Glomerular endothelial cell (primary cell): ENCODE measurements at places on chromosomes 1 and 21. TPM values are rescaled to one million over a fixed set of nuclear protein-coding genes. Genes with fewer than 3 reads are reported as not detected.

NHLH1 gene
- 0.05 TPM in 1 of 2 replicates, not detected in the other for total RNA-seq

SPATA6 gene
- total RNA-seq: 3.1 and 4.2 TPM in 2 replicates

MYOM3 gene
- total RNA-seq: 0.15 and 0.23 TPM in 2 replicates

MX2 gene
- 1.0 and 12.4 TPM in 2 replicates for total RNA-seq

LCE1A gene
- total RNA-seq: not detected in 2 replicates

CYYR1 gene
- 24.1 and 28.2 TPM in 2 replicates for total RNA-seq

ITLN2 gene
- total RNA-seq: not detected in 2 replicates
